ENCODE measurements at places on chromosomes 5 and 9. TPM values are rescaled to one million over a fixed set of nuclear protein-coding genes. Genes with fewer than 3 reads are reported as not detected.

SMIM3 gene
- 6.5 TPM for total RNA-seq

SLC34A3 gene
- total RNA-seq = not detected

NR5A1 gene
- total RNA-seq = not detected

PRRC2B gene
- total RNA-seq = 61.3 TPM

TNC gene
- total RNA-seq = 0.07 TPM

PCDHA13 gene
- under 0.01 TPM for total RNA-seq

HACD4 gene
- total RNA-seq = 0.99 TPM

MED7 gene
- total RNA-seq = 8.4 TPM

RNF183 gene
- not detected for total RNA-seq

BTNL3 gene
- total RNA-seq = not detected

NR2F1 gene
- 32.4 TPM for total RNA-seq

DPYSL3 gene
- total RNA-seq = 138 TPM

NR4A3 gene
- total RNA-seq = 0.07 TPM

GRCh38 chr5:26791021-26791420 lies 247.4 kb downstream of the CDH9 start:
- DNase-seq = no peak

DNA sequence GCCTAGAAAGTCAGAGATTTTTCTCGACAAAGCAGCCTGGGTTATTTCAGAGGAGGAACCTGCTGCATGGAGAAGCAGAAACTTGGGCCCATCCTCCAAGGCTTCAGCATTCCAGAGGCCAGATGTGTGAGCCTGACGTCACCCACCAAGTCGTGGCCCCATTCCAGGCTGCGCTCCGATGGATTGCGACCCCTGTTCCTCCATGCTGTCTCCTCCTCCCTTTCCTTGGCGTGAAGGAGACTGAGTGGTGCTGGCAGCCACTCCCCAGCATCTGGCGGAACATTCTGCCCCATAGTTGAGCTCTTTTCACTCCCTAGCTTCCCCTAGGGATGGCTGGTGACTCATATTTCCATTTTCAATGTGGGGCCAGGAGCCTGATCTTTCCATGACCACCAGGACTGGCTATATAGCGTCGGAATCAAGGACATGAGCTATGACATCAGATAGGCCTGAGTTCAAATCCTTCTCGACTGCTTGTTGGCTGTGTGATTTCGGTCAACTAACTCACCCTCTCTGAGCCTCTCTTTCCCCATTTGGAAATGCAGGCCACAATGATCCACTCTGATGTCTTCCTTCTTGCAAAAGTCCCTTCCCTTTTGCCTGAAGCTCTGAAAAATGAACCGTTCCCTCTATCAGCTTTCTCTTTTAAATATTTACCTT lies 24.5 kb upstream of the DUSP1 start:
- DNase-seq = peak; percentile 85

- DNase-seq = no peak
Measured at GRCh38 chr9:83422527-83422926, 115.7 kb downstream of the FRMD3 start.

GRCh38 chr9:129504404-129504803 lies 116.5 kb downstream of the C9orf50 start:
- DNase-seq = no peak

DNA sequence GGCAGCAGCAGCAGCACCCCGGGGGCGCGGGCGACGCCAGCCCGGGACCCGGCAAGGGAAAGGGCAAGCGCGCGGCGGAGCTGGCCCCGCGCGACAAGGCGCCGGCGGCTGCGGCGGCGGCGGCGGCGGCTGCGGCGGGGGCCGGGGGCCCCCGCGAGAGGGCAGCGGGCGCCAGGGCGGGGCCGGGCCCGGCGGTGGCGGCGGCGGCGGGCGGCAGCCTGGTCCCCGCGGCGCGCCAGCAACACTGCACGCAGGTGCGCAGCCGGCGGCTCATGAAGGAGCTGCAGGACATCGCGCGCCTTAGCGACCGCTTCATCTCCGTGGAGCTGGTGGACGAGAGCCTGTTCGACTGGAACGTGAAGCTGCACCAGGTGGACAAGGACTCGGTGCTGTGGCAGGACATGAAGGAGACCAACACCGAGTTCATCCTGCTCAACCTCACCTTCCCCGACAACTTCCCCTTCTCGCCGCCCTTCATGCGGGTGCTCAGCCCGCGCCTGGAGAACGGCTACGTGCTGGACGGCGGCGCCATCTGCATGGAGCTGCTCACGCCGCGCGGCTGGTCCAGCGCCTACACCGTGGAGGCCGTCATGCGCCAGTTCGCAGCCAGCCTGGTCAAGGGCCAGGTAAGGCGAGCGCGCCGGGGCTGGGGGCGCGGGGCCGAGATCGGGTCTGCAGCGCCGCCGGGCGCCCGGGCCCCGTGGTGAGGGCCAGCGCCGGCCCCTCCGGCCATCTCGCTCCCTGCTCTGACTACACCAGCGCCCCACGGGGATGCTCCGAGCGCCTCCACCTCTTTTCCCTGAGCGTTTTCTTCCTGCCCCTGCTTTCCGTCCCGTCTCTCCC lies at the start of gene UBE2QL1:
UBE2QL1 (plus strand) TSS at position 238 of the 843 bp plus-strand sequence; CDS start at position 273, 35 bp downstream.
- no peak for DNase-seq

DNA sequence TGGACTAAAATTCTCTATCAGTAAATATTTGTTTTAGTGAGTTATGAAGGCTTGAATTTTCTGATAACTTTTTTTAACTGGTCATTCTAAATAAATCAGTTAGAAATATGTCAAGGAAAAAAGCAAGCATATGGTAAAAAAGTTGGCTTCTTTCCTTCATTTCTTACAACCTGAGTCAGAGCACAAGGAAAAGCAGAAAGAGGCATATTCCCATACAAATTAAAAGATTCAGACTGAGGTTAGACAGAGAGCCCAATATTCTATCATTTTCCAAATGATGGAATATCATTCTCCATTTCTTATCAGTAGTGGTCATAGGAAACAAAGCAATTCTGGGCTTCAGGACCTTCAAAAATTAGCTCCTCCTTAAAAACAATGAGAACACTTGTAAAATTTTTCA lies 732.1 kb downstream of the MAT2B start:
- DNase-seq = no peak

DNA sequence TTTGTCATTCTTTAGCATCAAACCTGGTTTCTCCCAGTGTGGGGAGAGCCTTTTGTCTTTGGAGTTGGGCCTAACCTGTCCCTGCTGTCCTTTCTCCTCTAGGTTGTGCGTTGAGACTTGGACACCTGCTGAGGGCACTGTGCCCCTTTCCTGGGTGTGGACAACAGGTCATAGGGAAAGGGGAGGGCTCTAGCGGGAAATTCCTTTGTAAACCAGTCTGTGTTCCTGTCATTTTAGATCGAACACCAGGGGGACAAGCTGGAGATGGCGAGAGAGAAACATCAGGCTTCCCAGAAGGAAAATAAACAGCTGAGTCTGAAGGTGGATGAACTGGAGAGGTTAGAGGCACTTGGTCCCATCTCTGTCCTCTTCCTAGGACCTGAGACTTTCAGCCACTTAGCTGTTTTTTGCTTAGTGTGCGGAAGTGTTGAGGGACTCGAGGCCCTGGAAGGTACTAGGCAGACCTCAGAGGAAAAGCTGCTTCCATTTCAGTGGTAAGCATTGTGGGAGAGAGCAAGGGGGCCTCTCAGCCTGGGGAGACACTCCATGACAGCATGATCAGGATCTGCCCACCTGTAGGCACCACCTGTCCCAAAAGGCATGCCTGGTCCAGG lies 8.6 kb upstream of the GLE1 start:
- DNase-seq = no peak

DNA sequence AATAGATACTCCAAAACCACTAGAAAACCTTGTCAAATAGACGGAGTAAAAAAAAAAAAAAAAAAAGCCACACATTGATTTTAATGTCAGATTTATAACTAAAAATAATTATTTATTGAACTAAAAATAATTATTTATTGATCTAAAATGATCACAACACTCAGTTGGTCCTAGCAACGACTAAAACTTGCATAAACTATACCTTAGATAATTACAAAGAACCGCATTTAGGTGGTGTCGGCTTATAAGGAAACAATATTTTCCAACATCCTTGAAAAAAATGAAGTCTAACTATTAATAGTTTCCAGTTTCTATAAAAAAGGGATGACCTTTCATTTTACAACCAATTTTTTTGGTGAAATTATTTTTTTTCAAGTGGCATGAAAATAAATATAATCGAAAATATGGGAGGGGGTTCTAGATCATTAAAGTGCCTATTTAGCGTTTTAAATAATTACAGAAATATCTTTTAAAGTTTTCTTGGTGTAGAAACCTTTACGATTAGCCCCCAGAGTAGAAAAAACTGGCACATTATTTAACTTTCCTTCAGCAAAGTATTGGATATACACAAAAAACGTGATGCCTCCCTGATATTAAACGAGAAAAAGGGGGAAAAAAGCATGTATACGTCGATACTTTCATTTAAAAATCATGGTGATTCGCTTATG lies 3.7 kb downstream of the ARRDC3 start:
- no peak for DNase-seq

GRCh38 chr5:172640822-172641358 lies at the start of gene NEURL1B:
Gene NEURL1B, plus strand, starts transcription at chr5:172641263. Its CDS starts 144 bp downstream, at chr5:172641407.
- DNase-seq = no peak

DNA sequence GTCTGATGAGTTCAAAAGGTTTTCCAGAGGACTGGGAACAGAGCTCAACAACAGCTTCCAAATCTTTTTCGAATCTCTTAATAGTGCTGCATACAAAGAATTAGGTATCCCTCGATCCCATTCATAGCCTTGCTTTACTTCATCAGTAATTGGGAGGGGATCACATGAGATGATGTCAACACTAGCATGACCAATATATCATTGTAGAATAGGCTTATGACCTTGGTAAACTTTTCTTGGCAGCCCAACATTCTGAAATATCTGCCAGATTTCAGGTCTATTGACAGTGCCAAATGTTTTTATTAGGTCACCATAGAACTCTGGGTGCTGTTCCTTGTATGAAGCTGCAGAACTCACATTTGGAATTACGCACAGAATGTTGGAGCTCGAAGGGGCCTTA lies 228.9 kb downstream of the FGF10 start:
- DNase-seq = no peak

- DNase-seq = no peak
Measured at GRCh38 chr5:10478436-10478835, 36.8 kb downstream of the ROPN1L start.

DNA sequence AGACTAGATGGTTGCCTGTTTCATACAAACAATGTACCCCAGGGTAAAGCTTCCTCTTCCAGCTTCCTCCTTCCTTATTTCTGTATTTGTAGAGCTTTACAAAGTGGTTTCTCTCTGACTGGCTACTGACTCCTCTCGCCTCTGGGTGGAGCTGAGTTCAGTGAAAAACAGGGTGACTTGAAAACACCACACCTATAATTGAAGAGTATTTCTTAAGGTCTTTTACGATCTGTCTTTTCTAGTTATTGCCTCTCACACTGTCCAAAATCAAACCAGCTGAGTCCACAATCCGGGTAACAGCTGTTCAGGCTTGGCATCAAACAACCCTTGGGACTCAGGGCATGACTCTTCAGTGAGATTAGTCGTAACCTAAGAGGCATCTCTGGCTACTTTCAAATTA lies 200.4 kb downstream of the ARRDC3 start:
- DNase-seq = no peak

DNA sequence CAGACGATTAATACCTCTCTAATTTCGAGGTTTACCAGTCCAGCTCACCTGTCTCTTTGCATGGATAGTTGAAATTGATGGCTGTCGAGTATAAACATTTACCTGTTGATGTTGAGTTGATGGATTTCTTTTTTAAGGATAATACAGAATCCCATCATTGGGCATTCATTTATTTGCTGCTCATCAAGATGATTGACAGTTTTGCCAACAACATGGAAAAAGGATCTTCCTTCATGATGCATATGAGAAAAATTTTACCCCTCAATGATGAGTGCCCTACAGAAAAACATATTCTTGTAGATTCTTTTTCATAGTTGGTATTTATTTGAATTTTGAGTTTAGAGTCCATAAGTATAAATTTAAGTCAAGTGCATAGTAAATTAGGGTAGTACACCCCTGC lies 59.2 kb downstream of the ZCCHC7 start:
- no peak for DNase-seq

- DNase-seq = no peak
Measured at GRCh38 chr5:106288979-106289378, 1381.8 kb downstream of the EFNA5 start.

GRCh38 chr9:136338511-136338910 lies 11.2 kb downstream of the GPSM1 start:
- no peak for DNase-seq

- no peak for DNase-seq
Measured at GRCh38 chr9:84226126-84226525, 114.4 kb downstream of the SLC28A3 start.

DNA sequence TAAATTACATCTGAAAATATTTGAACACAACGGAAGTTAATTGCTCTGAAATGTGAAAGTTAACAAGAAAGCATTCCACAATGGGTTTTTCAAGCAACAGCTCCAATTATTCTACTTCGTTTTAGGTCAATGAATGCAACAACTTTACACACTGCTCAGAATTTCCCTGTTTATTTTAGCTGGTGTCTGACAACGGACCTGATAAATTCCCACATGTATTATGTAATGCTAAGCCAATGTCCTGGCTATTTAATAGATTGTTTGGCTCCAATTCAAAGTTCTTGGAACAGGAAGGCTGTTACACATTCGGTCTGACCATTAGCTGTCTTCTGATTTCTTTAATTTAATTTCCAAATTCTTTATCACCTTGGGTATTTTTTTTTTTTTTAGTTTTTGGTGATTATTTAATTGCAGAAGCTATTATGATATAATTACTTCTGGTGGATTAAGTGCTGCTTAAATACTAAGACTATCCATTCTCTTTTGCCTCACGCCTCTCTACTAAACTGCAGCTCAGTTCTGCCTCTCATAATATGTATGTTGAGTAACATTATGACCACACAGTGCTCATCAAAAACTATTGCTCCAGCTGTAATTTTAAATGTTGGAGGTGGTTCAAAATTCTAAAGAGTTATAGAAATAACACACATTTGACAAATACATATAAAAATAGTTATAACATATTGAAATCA lies 57.9 kb downstream of the MEF2C start:
- DNase-seq = peak; percentile 88

- no peak for DNase-seq
Measured at GRCh38 chr9:71830153-71830552, 61.8 kb upstream of the CEMIP2 start.

DNA sequence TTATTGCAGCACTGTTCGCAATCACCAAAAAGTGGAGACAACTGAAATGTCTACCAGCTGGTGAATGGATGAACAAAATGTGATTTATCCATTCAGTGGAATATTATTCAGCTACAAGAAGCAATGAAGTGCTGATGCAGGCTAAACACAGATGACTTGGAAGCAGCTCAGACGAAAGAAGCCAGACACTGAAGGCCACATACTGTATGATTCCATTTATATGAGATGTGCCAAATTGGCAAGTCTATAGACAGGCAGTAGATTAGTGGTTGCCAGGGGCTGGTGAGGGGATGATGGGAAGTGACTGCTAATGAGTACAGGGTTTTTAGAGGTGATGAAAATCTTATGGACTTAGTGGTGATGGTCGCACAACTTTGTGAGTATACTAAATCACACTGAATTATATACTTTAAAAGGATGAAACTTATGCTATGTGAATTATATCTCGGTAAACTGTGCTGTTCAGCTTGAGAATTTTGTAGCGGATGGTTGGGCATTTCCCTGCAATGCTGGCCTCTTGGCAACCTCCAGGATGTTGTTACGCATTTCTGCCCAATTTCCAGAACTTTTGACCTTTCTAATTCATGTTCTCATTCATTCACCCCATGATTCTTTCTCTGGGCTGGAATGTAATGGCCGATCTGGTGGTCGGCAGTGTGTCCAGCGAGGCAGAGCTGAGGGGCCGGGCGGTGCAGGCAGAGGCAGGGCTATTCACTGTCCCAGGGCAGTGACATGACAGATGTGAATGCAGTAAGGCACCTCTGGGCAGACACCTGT lies 22.0 kb upstream of the WNK2 start:
- DNase-seq = no peak

- DNase-seq = no peak
Measured at GRCh38 chr5:129978270-129978669, 74.0 kb downstream of the CHSY3 start.

All from pulmonary artery endothelial cell (primary cell).